Cortex of kidney (tissue), 1 donor: ENCODE measurements at places on chromosomes 1 and 21.

- no peak for DNase-seq
These were observed 111.8 kb upstream of the USP25 start for GRCh38 chr21:15617964-15618363.

DNA sequence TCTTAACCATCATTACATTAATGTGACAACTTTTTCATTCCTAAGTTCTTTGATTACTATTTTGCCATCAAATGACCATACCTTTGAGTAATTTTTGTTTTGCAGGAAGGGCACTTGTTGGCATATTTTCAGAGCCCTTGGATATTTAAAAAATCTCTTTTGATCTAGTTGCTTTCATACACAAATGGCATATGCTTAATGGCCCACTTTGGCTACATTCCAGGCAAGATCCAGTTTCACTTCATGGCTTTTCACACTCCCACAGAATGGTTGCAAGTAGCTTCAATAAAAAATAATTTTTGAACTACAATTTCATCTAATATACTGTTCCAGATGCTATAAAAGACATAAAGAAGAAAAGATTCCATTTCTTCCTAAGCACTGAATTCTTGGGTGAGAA, 18.1 kb downstream of the ADAM30 start:
- no peak for DNase-seq

GRCh38 chr21:23960769-23961168, 1646.5 kb downstream of the MRPL39 start:
- DNase-seq, result no peak

DNA sequence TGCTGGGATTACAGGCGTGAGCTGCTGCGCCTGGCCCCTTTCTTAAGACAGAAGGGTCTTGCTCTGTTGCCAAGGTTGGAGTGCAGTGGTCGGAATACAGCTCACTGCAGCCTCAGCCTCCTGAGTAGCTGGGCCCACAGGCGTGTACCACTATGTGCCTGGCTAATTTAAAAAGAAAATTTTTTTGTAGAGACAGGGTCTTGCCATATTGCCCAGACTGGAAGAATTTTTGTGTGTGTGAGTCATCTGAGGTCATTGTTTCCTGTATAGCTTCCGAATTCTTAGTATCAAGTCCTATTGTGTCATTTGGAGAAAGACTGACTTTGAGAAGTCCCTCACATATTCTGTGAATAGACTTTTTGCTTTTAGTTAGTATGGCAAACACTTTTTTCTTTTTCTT, 4.7 kb downstream of the SZRD1 start:
- no peak for DNase-seq

GRCh38 chr1:226420897-226421296, 13.0 kb upstream of the PARP1 start:
- DNase-seq, result no peak

DNA sequence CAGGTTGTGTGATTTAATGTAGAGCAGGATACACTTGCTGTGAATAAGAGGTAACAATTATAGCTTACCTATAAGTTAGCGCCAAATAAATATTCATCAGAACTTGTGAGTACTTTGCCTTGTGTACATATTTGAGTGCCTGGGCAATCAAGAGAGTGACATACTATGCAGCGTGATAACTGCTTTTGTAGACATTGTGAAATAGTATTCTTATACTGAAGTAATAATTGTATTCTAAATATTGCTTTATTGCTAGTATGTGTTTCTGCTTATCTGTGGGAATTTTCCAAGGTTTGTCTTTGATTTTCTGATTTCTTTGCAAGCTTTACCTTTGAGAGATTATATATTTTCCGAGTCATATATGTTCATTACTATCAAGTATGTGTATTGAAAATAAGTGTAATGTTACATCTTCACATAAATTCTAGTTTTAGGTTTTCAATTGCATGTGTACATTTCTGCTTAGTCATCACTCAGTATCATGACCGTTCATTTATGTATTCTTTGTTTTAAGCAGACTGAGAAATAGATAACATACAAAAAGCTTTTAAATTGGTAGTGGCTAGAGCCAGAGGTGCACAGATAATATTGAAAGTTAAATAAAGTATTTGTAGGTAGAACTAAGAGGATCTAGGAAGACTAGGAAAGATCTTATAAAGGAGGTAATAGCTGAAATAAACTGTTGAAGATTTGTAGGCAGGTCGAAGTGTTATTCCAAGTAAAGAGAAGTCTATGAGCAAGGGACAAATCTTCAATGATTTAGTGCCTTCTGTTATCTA, 19.5 kb downstream of the USP25 start:
- no peak for DNase-seq

DNA sequence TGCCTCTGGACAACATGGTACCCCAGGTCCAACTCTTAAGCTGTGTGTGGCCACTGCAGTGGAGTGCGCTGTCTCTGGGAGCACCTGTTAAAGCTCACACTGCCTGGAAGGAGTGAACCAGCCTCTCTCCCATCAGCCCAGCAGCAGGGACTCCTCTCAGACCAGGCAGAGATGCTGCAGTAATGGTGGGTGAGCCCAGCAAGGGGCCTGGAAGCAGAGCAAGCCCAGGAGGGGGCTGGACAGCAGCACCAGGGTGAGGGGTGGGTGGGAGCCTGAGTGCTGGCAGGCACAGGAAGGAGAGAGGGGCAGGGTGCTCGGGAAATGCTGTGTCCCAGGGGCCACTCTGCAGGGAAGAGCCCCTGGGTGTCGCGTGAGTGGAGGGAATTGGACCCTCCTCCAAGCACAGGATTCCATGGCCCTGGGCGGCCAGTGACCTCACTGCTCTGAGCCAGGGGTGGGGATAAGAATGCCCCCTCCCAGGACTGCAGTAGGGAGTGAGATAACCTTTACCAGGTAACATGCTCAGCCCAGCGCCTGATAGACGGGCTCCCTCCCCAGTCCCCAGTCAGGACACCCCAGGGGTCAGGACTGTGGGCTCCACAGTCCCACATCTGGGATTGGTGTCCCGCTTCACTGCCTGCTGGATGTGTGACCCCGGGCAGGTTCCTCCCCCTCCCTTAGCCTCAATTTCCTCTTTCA, 313.1 kb downstream of the MATN1 start:
- no peak for DNase-seq

- no peak for DNase-seq
These were observed 260.5 kb downstream of the DYRK1A start for GRCh38 chr21:37627074-37627473.
